Effector memory CD8-positive, alpha-beta T cell (primary cell): ENCODE measurements at places on chromosomes 12 and 14.

DNA sequence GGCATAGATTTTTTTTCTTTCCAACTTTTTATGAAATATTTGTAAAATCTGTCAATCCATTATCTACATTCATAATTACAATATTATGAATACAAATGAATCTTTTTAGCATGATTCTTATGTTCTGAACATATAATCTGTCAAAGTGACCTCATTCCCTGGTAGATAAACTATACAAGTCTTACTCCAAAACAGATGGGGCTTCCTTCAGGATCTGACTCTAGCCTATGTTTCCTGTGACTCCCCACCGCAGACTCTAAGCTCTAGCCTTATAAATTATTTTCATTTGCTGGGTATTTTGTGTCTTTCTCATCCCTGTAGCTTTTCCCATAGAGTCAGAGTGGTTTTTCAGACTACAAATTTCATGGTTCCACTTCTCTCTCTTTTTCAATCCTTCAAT lies 202.1 kb upstream of the KITLG start:
- DNase-seq: no peak

DNA sequence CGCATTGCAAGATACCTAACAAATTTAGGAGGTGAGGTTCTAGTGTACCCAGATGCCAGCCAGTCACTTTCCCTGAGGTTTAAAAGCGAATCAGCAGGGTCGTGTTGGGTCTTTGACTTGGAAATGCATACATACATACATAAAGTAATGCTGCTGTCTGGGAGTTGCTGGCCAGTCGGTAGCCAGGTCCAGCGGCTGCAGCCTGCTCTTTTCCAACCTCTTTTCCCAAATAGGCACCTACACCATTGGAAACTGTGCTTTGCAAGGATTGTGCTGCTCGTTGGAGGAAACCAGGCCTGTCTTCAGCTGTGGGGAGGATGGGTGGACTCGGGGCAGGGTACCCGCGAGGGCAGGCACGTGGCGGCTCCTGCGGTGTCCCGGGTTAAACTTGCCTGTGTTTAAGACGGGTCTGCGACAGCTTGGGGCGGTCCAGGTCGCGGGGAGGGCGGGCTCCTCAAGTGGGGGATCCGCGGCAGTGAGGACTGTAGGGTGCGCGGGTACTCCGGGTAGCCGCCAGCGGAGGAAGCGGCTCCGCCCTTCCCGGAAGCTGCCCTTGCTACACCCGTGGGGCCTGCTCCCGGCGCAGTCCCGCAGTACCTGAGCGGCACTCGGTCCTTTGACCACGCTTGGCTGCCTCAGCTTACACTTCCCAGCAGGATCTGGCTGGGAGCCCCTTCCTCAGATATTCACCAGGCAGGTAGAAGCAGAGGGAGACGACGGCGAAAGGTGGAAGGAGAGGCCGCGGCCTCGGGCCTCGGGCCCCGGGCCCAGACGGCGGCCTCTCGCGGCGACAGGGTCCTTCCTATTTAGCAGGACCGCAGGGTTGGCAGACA lies 2.7 kb downstream of the TTC6 start:
- no peak for DNase-seq

DNA sequence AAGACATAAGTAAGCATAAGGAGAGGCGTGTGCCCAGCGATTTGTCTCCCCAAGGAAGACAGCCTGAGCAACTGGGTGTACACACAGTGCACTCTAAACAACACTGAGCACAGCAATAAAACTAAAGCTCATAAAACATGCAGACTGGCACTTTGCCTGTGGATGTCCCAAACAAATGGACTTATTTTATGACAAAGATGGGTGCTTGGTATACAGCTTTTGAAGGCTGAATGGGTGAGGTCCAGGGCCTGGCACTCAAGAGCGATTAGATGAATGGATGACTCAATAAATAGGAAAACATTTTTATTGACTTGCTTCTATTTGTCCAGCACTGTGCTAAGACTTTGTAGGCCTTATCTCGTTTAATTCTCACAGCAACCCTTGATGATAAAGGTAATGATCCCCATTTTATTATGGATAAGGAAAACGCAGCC lies 28.5 kb downstream of the LGMN start:
- DNase-seq: no peak

DNA sequence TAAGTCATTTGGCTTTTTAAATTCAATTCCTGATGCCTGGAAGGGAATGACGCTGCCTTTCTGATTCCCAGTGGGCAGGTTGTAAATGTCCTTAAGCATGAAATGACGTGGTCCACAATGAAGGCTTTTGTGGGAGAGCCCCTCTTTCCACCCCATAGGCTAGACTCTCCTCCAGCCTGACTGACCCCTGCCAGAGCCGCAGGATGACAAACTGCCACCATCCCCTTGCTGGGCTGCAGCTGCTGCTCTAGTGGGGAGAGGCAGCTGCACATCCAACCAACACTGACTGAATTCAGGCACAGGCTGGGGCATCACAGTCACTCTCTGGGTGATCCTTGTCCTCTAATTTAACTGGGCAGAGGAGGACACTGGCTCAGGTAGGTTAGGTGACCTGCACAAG lies 6.3 kb downstream of the TSPAN11 start:
- no peak for DNase-seq

DNA sequence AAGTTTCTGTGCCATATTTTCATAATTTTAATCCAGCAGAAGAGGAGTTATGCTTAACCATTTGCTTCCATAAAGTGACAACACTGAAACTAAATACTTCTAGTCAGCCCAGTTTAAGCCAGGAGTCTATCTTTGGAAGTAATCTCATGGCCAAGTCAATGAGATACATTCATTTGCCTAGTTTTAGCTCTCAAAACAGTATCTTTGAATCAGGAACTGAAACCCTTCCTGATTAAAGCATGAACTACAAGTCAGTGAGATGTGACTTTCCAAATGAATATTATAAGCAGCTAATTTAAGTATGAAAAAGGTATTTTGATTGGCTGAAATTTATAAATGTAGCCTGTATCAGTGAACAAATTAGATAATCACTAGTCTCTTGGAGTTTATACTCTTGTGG lies 491.5 kb downstream of the SLC6A15 start:
- no peak for DNase-seq

DNA sequence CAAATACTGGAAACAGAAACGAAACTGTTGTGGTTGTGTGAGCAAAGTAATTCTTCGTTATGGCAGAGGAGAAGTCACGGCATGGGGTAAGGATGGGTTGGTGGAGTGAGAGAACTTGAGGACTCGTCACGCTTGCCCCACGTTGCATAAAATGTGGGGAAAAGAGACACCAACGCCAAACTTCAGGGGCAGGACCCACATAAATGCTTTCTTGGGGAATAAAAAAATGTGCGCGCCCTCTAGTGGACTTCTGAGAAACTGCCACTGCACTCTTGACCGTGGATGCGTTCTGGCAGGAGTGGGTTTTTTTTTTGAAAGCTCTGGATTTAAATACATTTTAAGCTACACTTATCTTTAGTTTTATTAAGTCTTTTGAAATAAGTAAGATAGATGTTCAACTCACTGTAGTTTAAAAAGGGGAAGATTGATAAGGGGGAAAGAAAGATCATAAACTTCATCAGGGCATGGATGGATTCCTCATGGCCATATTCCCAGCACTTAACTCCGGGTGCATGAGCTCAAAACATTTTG lies 4.1 kb upstream of the IGF1 start:
- DNase-seq: peak; percentile 22

GRCh38 chr12:49294086-49294803 lies 702 bp upstream of the PRPH start:
- DNase-seq: no peak

DNA sequence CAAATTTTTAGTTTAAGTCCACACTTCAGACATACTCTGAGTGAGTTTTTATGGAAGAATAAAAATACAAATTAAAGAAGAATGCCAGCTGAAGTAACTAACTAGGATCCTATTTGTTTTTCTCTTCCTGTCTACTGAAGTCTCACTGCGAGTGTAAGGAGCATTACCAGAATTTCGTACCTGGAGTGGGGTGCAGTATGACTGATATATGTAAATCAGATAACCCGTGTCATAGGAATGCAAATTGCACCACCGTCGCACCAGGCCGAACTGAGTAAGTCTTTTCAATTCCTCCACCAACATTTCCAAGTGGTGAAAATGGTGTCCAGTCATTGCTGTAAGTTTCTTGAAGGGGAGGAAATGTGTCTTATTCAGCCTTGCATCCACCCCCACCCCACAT lies 52.9 kb downstream of the STAB2 start:
- no peak for DNase-seq

- DNase-seq: peak; percentile 61
Observed at GRCh38 chr14:97977651-97978261, 1180.6 kb downstream of the VRK1 start.

DNA sequence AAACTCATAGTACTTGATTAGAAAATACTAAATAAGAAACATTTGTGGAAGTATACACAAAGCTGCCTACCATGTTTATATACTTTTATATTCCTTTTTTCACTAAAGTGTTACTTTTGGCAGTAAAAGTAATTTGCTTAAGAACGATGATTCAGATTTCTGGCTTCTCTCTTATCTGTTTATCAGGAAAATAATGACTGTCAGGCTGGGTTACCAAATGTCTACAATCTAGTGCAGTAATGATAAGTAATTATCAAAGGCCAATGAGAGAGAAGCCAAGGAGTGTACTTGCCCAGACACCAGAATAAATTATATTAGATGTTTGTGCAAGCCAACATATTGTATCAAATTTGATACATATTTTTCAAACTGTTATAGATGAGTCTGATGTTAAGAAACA lies 113.4 kb downstream of the RALGAPA1 start:
- no peak for DNase-seq

- no peak for DNase-seq
Observed at GRCh38 chr12:62516927-62517326, 50.3 kb downstream of the MON2 start.

DNA sequence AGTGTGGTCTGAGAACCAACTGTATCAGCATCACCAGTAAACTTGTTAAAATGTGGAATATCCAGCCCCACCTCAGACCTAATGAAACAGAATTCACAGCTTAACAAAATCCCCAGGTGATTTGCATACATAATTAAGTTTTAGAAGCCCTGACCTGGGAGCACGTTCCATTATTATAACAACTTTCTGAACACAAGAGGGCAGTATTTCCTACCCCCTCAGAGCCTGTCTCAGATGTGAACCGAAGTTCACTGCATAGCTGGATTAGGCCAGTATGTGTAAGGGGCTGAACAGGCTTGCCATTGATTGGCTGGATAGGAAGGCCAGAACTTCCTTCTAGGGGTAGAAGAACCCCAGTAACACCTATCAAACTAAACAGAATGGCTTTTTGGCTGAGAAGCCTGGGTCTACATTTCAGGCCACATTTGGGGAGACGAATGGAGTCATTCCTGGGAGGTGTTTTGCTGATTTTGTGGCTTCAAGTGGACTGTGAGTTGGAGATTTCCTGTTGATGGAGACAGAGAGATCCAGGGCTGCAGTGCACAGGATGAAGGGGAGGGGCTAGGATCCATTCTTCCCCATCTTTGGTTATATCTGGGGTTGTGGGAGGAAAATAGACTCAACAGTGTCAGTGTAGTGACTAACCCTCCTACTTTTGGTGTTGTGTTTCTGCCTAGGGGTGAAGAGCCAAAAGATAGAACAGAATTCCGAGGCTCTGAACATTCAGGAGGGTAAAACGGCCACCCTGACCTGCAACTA lies 94.7 kb upstream of the OR4E1 start:
- DNase-seq: peak; percentile 17

DNA sequence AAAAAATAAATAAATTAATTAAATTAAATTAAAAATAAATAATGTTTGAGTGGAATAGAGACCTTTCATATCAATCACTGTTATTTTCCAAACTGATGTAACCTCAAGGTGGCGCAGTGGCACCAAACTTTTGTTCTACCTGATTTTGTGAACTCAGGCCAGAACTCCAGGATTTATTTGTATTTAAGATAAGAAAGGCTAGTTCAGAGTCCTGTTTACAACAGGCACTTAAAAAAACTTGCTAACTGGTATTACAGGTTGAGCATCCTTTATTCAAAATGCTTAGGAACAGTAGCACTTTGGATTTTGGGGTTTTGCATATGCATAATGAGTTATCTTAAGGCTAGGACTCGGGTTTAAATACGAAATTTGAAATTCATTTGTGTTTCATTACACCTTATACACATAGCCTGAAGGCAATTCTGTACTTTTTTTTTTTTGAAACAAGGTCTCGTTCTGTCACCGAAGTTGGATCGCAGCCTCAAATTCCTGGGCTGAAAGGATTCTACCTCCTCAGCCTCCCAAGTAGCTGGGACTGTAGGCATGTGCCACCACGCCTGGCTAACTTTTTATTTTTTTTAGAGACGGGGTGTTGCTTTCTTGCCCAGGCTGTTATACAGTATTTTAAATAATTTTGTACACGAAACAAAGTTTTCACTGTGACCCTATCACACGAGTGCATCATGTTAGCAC lies 32.4 kb downstream of the YY1 start:
- DNase-seq: peak; percentile 38

DNA sequence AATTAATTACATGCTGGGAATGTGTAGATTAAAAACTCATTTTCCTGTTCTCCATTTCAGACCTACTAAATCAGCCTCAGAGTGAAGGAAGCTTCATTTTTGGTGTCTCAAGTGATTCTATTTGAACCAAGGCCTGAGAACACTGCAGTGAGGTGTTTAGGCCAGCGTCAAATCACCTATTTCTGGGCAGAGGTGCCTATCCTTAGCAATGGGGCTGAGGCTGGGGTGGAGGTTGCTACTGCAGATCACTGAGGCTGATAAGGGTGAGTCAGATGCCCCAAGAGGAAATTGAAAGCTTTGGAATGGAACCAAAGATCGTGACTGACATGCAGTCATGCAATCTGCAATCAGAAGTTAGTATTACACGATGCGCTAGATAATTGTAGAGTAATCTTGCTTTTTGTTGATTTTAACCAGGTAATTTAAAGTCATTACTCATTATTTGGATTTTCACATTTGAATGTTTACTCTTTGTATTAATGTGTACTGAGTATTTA lies 4.4 kb downstream of the TXNRD1 start:
- DNase-seq: peak; percentile 6

DNA sequence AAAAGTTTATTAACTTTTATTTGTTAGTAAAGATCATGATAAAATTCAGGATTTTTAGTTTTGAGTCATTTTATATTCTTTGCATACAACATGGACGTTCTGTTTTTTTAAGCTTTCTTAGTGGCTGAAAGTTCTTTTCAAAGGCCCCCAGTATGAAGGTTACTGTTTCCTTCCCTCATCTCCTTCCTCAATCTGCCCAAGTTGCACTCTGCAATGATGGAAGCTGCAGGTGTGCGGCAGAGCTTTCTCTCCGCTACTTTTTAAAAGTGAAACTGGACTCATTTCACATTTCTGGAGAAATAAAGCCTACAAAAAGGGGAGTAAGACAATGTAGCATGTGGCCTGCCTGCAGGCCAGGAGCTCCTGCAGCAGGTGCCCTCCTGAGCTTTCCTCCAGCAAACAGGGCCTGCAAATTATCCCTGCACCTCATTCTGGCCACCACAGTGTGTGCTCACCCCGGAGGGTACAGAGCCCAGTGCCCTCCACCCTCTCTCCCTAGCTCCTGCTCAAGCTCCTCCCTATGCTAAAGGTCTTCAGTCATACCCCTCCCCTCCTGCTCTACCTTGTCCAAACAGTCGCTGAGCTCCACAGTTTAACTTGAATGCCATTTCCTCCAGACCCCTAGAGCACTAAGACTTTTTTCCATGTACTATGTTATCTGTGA lies 78.9 kb downstream of the SETD3 start:
- DNase-seq: no peak
